ENCODE measurements at places on chromosomes 12 and 14.

- DNase-seq, result no peak
Measured at GRCh38 chr12:92814584-92814983, 111.8 kb downstream of the PLEKHG7 start.

DNA sequence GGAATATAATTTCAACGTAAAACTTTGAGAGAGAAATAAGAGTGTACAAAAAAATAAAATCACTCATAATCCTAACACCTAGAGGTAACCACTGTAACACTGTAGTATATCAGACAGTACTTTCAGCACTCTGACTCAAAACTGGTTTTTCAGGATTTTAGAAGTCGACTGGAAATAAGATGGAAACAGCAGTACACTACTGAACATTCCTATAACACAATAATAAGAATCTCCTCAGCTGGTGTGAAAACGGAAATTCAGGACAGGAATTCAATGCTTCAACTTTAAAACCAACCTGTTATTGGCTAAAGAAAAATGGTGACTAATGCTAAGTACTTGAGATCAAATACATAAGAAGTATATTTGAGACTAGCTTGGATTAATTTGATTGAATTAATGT, 12.3 kb upstream of the PITPNM2 start:
- DNase-seq, result no peak

GRCh38 chr14:60184905-60185555, 19.8 kb upstream of the DHRS7 start:
- DNase-seq, result no peak

DNA sequence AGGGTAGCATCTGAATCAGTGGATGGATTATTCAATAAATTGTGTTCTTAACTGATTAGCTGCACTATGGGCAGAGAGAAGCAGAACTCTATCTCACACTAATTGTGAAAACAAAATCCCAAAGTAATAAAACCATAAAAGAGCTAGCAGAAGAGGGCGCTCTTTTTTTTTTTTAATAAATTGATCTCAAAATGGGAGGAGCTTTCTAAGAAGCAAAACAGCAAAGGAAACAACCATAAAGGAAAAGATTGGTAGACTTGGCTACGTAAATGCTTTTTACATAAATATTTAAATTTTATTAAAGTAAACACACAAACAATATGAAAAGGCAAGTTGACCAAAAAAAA, 1.5 kb upstream of the TM7SF3 start:
- DNase-seq, result no peak

- DNase-seq, result no peak
Measured at GRCh38 chr14:58750321-58751269, 112.8 kb downstream of the DACT1 start.

GRCh38 chr12:1796515-1797010, 23.8 kb upstream of the LRTM2 start:
- no peak for DNase-seq

DNA sequence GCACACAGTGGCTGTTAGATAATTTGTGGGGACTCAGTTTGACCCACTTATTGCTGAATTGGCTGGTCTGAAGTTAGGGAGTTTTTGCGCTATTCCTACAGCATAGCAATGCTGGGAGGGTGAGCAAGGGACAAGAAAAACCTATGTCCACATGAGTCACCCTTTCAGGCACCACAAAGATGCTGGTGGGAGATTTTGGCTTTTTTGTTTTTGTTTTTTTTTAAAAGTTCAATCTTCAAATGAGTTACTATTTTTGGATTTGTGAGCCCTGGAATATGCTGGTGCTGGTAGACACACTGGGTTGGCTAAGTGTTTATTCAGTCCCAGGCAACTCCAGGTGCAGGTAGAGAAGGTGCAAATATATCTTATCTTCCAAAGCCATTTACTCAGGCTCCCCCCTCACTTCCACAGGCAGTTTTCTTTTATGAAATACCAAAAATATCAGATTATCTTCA, 143.4 kb downstream of the BTG1 start:
- DNase-seq, result no peak

DNA sequence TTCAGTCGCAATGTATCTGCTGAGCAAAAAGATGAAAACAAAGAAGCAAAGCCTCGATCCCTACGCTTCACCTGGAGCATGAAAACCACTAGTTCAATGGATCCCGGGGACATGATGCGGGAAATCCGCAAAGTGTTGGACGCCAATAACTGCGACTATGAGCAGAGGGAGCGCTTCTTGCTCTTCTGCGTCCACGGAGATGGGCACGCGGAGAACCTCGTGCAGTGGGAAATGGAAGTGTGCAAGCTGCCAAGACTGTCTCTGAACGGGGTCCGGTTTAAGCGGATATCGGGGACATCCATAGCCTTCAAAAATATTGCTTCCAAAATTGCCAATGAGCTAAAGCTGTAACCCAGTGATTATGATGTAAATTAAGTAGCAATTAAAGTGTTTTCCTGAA, 19.8 kb downstream of the CKB start:
- no peak for DNase-seq

DNA sequence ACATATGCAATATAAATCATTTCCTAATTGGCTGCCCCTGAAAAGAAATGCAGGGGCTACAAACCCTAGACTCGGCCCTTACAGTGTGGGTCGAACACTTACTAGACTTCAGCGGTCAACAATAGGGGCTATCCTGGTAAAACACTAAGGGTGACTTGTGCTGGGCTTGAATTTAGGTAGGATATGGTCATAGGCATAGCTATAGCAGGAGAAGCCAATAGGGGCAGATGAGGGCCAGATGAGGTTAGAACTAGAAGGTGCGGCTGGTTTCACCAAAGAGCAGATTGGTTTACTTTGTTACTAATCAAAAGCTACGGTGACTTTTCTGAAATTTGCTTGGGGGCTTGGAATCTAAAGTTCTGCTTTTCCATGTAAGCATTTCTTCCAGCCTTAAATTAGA, 282.3 kb upstream of the DIO2 start:
- DNase-seq, result no peak

DNA sequence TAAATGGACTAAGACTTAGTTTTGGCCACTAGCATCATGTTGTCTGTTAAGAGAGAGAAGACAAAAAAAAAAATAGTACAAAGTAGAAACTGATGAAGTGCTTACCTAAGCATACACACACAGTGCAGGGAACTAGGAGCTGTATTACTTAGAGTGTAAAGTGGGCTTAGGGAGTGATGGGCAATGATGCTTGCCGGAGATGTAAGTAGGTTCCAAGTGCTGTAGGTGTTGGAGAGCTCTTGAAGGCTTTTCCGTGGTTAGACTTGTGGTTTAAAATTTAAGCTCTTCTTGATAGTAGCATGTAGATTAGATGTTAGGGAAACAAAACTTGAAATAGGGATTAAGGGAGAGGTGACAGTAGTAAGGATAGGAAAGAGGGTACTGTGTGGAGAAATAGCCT, 34.7 kb downstream of the MIA2 start:
- DNase-seq, result no peak

GRCh38 chr12:46379352-46379751, 6.8 kb upstream of the SLC38A2 start:
- no peak for DNase-seq

- DNase-seq, result no peak
Measured at GRCh38 chr14:55620277-55620676, 40.3 kb downstream of the KTN1 start.

DNA sequence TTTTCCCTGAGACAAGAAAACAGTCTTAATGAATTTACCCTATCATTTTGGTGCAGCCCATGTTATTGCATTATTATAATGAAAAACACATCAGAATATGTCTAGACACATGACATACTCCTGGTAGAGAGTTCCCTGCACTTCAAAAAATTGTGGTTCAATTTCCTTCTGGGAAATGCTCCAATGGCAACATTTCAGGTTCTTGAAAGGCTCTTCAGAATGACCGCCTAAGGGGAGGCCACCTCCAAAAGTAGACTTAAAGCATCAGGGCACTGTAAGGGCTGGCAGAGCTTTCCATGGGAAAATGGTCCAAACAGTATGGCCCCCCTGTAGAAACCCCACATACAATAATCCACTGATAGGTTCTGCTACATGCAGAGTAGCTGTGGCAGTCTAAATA, 110.7 kb downstream of the SLC25A21 start:
- no peak for DNase-seq

DNA sequence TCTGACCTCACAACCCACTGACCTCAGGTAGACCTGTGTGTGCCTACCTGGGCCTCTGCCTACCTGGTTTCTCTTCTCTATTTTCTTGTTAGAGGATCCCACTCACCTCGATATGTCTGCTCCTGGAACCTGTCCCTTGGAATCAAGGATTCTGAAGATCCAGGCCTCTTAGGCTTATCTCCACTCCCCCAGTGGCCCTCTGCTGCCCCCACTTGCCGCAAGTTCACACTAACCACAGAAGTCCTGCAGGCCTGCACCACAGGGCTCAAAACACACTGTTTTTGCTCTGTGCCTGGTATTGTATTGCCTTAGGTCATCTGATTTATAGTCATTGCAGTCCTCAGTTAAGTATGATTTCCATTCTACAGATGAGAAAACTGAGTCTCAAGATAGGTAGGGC, 15.3 kb upstream of the NRXN3 start:
- DNase-seq, result no peak

DNA sequence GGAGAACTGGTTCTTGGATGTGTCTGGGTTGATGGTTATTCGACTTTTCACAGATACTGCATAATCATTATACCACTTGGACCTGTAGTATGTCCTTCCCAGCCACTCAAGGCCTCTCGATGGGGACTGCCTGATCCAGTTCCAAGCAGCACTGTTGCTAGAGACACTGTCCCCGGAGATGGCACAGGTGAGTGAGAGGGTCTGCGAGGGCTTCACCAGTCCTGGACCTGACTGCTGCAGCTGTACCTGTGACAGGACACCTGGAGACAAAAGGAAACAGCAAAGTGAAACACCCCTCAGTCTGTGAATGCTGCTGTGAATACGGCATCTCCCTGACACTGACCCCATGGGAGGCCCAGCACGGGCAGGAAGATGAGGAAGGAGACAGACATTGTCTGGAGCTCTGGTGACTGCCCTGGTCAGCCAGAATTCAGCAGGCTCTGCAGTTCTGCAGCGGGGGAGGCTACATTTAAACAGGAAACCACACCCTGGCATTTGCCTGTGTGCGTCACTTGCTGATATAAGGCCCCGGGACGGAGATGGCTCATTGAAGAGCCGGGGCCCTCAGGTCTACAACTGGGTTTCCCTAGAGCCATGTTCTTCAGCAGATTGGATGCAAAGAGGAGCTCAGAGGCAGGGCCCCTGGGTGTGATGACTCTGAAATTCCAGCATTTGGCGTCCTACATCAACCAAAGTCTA, 413.6 kb downstream of the TMEM121 start:
- DNase-seq, result peak; percentile 54

GRCh38 chr12:25469861-25470260, 83.2 kb downstream of the LMNTD1 start:
- DNase-seq, result no peak

GRCh38 chr12:26666286-26666685, 166.7 kb downstream of the ITPR2 start:
- DNase-seq, result no peak

- peak; percentile 41 for DNase-seq
Measured at GRCh38 chr12:1917172-1918070, 1.0 kb downstream of the CACNA2D4 start.

- no peak for DNase-seq
Measured at GRCh38 chr12:172732-173161, 41.2 kb downstream of the SLC6A12 start.

DNA sequence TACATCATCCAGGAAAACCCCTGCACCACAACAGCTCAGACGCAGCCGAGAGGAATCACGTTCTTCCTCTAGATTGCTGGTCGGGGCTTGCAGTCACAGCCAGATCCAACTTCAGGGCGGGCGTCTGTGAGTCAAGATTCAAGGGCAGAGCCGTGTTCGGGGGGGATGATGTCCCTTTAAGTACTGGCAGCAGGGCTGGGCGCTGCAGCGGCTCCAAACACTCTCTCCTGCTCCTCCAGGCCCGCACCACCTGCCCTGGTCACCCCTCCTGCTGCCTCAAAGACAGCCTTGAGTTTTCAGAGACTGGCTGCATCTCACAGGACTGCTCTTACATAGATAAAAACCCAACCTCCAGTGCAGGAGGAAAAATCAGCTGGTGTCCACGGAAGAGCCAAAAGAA, 68.3 kb downstream of the KDM2B start:
- DNase-seq, result no peak

GRCh38 chr14:91078095-91078737, 17.8 kb upstream of the RPS6KA5 start:
- DNase-seq, result peak; percentile 67

Data from activated CD8-positive, alpha-beta memory T cell treated with anti-CD3 and anti-CD28 coated beads for 24 hours (primary cell).